ENCODE measurements at places on chromosomes 5 and 9.

DNA sequence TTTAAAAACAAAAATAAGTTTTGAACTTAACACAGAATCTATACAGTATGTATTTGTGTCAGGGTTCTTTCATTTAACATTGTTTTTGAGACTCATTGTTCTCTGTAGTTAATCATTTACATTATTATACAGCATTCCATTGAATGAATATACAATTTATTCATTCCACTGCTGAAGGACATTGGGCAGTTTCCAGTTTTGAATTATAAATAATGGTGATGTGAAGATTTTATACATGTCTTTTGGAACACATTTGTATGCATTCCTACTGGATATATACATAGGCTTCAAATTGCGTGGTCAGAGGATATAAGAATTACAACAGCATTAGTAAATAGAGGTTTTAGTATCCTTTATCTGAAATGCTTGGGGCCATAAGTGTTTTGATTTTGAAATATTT is 72.0 kb downstream of the CEP120 start:
- DNase-seq: no peak

DNA sequence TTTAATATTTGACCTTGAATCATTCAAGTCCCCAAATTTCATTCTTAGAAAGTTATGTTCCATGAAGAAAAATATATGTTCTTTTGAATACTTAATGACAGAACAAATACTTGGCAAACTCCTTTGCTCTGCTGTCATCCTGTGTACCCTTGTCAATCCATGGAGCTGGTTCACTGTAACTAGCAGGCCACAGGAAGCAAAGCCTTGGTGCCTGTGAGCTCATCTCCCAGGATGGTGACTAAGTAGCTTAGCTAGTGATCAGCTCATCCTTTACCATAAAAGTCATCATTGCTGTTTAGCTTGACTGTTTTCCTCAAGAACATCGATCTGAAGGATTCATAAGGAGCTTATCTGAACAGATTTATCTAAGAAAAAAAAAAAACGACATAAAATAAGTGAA is 65.4 kb downstream of the WDR41 start:
- no peak for DNase-seq

GRCh38 chr5:995318-995717 is 13.3 kb upstream of the NKD2 start:
- no peak for DNase-seq

GRCh38 chr9:75000835-75001234 is 27.3 kb downstream of the CARNMT1 start:
- DNase-seq: no peak

DNA sequence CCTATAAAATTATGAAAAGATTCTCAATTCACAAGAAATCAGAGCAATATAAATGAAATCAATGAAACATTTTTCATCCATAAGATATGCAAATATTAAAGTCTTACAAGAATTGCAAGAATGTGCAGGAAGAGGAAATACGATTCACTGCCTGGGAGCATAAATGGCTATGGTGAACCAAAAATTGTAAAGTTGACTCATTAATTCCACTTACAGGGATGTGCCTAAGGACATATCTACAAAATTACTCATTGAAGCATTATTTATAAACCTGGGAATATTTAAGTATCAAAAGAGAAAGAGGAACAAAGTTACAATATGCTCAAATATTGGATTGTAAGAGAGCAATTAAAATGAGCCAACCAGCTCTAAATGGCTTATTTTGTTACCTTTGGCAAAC is 6.9 kb upstream of the NIPSNAP3A start:
- no peak for DNase-seq

GRCh38 chr9:136496181-136496580 is 13.3 kb upstream of the SEC16A start:
- DNase-seq: no peak

- no peak for DNase-seq
These were observed 86.4 kb downstream of the ARRDC3 start for GRCh38 chr5:91296674-91297143.

- DNase-seq: peak; percentile 65
These were observed 96.6 kb downstream of the PCSK1 start for GRCh38 chr5:96336351-96336985.

GRCh38 chr5:80780024-80780423 is 125.2 kb upstream of the DHFR start:
- DNase-seq: no peak

GRCh38 chr5:19874811-19875210 is 113.2 kb downstream of the CDH18 start:
- no peak for DNase-seq

DNA sequence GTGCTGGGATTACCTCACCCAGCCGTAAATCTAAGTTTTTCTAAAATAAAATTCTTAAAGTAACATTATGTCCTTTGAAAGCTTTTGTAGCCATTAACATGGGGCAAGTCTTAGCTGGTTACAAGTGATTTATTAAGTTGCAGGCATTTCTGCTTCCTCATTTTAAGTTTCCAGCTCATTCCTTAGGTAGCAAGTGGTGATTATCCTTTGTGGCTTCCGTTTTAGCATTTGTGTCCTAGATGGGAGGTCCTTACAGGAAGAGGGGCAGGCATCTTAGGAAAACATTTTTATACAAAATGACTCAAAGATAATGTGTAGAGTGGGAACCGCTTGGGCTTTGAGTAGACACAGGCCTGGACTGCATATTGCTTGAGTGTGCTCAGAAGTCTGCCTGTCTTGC is 35.0 kb upstream of the ROPN1L start:
- DNase-seq: no peak

DNA sequence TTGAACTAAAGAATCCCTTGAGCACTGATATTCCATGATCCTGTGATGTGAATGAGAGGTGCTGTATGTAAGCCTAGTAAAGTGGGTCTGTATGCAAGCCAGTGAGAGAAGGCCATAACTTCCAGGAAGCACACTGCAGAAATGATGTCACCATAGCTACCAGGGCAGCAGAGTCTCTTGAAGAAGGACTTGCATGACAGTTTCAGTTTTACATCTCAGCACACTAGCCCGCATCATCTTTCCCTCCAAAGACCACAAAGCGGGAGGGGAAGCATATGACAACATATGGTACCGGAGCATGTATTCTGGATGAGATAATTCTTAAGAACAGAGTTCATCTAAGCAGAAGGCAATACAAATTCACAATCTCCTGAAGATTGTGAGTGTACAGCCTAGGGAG is 37.6 kb upstream of the MAST4 start:
- no peak for DNase-seq

GRCh38 chr5:172748341-172748843 is 22.6 kb downstream of the DUSP1 start:
- DNase-seq: no peak

- DNase-seq: no peak
These were observed 28.6 kb downstream of the LAMC3 start for GRCh38 chr9:131037335-131038255.

DNA sequence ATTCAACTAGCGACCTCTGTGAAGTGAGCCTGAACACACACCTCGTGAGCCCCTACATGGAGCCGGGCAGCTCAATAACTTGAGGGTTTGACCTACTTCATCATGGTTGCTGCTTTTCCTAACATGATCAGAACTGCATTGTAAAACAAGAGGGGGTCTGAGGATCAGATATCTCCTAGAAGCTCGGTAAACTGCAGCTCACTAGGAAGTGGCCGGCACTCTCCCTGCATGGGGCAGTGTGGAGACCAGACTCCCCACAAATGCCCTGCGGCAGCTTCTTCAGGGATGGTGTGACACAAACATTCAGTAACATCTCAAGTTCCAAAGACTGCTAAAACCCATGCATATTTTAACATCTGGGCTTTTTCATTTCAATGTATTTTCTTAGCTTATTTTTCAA is 18.5 kb downstream of the LHFPL2 start:
- DNase-seq: no peak

- DNase-seq: no peak
These were observed 214.8 kb downstream of the AOPEP start for GRCh38 chr9:94941211-94941875.

GRCh38 chr9:4086119-4087090 is 213.5 kb downstream of the GLIS3 start:
- DNase-seq: no peak

DNA sequence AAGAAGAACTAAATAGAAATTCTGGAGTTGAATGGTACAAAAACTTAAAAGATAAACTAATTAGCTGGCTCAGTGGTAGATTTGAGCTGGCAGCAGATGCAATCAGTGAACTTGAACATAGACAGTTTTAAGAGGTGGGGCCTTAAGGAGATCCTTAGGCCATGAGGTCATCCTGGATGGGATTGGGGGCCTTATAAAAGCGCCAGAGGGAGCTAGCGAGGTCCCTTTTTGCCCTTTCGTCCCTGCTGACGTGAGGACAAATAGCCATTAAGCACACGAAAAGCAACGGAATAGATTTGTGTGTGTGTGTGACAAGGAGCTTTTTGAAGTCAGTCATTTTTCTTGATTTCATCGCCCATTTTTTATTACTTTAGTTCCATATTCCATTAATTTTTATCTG is 83.3 kb downstream of the ZNF354C start:
- peak; percentile 4 for DNase-seq

GRCh38 chr9:128625391-128626146 is 31.1 kb downstream of the DYNC2I2 start:
- no peak for DNase-seq

DNA sequence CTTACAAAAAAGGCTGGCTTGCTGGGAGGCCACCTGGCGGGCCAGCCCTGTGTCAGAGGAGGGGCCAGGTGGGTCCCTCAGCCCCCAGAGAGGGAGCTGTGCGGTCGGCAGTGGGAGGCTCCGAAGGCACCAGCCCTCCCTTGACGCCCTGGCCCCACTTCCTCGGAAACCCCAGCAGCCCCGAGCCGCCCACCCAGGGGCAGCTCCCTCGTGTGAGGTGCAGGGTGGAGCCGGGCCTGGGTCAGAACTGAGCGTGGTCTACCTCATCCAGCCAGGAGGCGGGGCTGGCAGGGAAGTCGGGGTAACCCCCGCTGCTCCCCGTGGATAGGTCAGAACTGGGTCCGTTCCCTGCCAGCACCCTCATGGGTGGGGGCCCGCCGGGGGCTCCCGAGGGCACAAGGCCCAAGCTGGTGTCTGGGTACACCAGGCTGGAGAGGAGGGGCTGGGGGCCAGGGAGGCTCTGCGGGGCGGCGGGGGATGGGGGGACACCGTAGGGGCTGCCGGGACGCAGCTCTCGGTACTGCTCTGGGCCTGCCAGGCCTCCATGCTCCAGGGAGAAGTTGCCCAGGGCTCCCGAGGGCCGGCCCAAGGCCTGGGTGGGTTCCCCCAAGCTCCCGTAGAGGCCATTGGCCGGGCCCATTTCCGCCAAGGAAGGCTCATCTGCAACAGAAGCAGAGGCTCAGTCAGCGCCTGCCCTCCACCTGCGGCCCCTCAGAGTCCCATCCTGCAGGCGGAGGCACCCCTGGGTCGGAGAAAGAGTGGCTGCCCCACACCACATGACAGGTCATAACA is 7.6 kb downstream of the LHX3 start:
- DNase-seq: no peak

Data from OCI-LY7 (cell line).